Chondrocyte (in vitro differentiated cells): ENCODE measurements at places on chromosomes 4 and X. TPM values are rescaled to one million over a fixed set of nuclear protein-coding genes. Genes with fewer than 3 reads are reported as not detected.

The SLC10A6 gene
- not detected in 3 replicates for total RNA-seq

The SPP1 gene
- total RNA-seq, result 13.5 to 16.0 TPM (median 15.7 TPM) in 3 replicates

The DOK7 gene
- 0.37 TPM in 1 of 3 replicates, not detected in the others for total RNA-seq

The PHEX gene
- total RNA-seq, result 0.97 to 1.2 TPM (median 1.1 TPM) in 3 replicates

The REELD1 gene
- total RNA-seq, result not detected in 3 replicates

The TRIM60 gene
- not detected in 3 replicates for total RNA-seq

The HS3ST1 gene
- not detected in 3 replicates for total RNA-seq

The MAOB gene
- total RNA-seq, result 0.36 to 3.2 TPM (median 2.9 TPM) in 3 replicates

The TLR7 gene
- not detected in 3 replicates for total RNA-seq

- no peaks in the 10 kb centered on the region for H3K27me3 ChIP-seq
- no peak for DNase-seq
- H3K4me1 ChIP-seq, result peaks cover 36% of the 10 kb centered on the region
- no peak overlapping the region for H3K4me3 ChIP-seq
- H3K27ac ChIP-seq, result peak overlapping the region; percentile 18
These were observed 194.7 kb downstream of the PTTG2 start for GRCh38 chr4:38154681-38155588.

DNA sequence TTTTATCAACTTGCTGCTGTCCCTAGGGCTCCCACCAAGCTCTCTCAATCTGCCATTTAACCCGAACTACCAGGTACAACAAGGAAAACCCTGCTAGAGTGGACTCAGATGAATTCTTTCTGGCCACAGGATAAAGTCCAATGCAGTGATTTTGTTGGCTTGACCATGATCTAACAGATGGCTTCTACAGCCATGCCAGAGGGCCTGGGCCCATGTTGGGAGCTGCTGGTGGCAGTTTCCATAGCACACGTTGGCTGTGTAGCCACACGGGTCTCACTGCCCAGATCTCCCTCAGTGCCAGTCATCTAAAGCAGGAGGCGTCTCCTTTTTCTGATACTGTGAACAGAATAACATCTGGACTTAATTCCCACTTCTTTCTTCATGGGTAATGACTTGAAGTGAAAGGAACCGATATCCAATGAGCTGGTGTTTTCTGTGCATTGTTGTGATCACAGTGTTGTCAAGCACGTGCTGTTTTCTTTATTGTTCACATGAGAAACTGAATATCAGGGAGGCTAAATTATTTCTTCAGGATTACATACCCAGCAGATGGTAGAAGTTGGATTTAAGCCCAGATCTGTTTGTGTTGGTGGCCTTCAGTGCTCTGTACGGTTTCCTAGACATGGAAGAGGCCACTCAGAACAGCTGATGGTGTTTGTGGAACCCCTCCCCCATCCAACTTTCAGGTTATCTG lies 85.2 kb upstream of the CLCN4 start:
- no peak overlapping the region for H3K4me3 ChIP-seq
- no peaks in the 10 kb centered on the region for H3K27me3 ChIP-seq
- H3K4me1 ChIP-seq, result no peaks in the 10 kb centered on the region
- no peak overlapping the region for H3K27ac ChIP-seq

- H3K27ac ChIP-seq, result no peak overlapping the region
- H3K4me3 ChIP-seq, result no peak overlapping the region
- DNase-seq, result no peak
These were observed 43.5 kb downstream of the MID1 start for GRCh38 chrX:10576777-10577447.

GRCh38 chr4:173449380-173449717 lies 50.4 kb upstream of the SCRG1 start:
- no peak for DNase-seq
- peaks cover 5% of the 10 kb centered on the region for H3K36me3 ChIP-seq
- peaks cover 10% of the 10 kb centered on the region for H3K4me1 ChIP-seq
- no peak overlapping the region for H3K4me3 ChIP-seq
- H3K27ac ChIP-seq, result no peak overlapping the region

- H3K36me3 ChIP-seq, result no peaks in the 10 kb centered on the region
- H3K27me3 ChIP-seq, result no peaks in the 10 kb centered on the region
- DNase-seq, result no peak
- H3K4me3 ChIP-seq, result no peak overlapping the region
- no peaks in the 10 kb centered on the region for H3K4me1 ChIP-seq
- H3K27ac ChIP-seq, result no peak overlapping the region
These were observed 49.5 kb downstream of the TMEM154 start for GRCh38 chr4:152630324-152630723.

GRCh38 chr4:112908511-112908910 lies 140.9 kb upstream of the ANK2 start:
- H3K4me3 ChIP-seq, result no peak overlapping the region
- peaks cover 17% of the 10 kb centered on the region for H3K4me1 ChIP-seq
- no peak for DNase-seq
- no peaks in the 10 kb centered on the region for H3K27me3 ChIP-seq
- peaks cover 3% of the 10 kb centered on the region for H3K36me3 ChIP-seq

- no peaks in the 10 kb centered on the region for H3K27me3 ChIP-seq
- DNase-seq, result no peak
- no peak overlapping the region for H3K4me3 ChIP-seq
These were observed 38.7 kb downstream of the CPEB2 start for GRCh38 chr4:15040916-15041463.

- H3K4me1 ChIP-seq, result peaks cover 39% of the 10 kb centered on the region
- no peaks in the 10 kb centered on the region for H3K27me3 ChIP-seq
- peak; percentile 72 for DNase-seq
- no peak overlapping the region for H3K27ac ChIP-seq
These were observed 16.2 kb downstream of the CTAG1B start for GRCh38 chrX:154602766-154603437.

GRCh38 chr4:12005471-12005870 lies 576.8 kb upstream of the HS3ST1 start:
- H3K36me3 ChIP-seq, result no peaks in the 10 kb centered on the region
- H3K27me3 ChIP-seq, result no peaks in the 10 kb centered on the region
- no peak overlapping the region for H3K4me3 ChIP-seq

GRCh38 chr4:174707051-174707676 lies 121.9 kb downstream of the GLRA3 start:
- no peak overlapping the region for H3K27ac ChIP-seq
- peaks cover 7% of the 10 kb centered on the region for H3K4me1 ChIP-seq
- no peaks in the 10 kb centered on the region for H3K36me3 ChIP-seq
- DNase-seq, result no peak

DNA sequence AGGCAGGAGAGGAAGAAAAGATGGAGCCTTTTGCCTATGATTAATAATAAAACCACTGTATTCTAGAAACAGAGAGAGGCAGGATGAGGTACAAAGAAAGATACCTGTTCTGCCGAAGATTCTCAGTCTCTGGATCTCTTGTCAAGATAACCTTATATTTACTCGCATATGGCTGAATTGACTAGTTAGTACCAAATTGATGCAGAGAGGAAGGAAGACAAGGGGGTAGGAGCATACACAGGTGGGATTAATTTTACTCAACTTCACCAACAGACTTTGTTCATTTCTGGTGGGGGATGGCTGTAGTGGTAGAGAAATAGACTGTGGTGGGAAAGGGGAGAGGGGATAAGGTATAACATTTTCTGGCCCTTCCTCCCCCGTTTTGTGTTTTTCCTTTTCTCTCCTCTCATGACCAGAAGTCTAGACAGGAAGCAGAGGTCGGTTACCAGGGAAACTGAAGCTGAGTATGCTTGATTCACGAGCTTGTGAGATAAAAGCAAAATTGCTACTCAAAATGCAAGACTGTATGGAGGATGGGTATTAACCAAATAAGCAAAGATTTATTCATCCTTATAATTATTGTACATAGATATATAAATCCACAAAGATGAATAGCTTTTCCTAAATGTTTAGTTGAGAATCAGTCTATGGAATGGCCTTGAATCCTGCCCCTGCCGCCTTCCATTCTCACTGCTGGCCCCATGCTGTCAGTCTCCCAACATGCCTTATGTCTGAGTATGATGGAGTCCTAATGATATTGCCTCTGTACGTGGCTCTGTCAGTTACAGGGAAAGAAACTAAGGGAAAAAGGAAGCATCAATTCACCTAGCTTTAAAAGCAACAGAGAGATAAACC lies 17.8 kb upstream of the PAGE2B start:
- DNase-seq, result no peak
- peaks cover 3% of the 10 kb centered on the region for H3K36me3 ChIP-seq
- H3K27me3 ChIP-seq, result no peaks in the 10 kb centered on the region
- H3K4me3 ChIP-seq, result peak overlapping the region; percentile 38
- H3K4me1 ChIP-seq, result peaks cover 16% of the 10 kb centered on the region
- peak overlapping the region; percentile 91 for H3K27ac ChIP-seq

DNA sequence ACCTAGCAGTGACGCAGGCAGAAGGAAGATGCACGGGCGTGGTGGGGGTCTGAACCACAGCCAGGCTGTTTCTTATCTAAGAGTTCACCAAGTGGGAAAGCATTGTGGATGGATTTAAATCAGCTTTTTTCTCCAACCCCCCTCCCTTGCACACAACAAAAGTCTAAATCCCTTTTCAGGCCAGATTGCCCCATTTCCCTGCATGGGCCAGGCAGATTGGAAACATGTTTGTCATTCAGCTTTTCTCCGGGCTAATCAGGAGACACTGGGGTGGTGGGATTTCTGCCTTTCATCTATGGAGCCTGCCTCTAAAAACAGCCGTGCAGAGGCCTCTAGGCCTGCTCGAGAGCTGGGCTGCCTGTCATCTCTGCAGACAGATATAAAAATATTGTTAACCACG lies 166.3 kb upstream of the LEF1 start:
- H3K4me3 ChIP-seq, result no peak overlapping the region
- H3K27ac ChIP-seq, result no peak overlapping the region
- no peaks in the 10 kb centered on the region for H3K36me3 ChIP-seq
- no peak for DNase-seq
- no peaks in the 10 kb centered on the region for H3K27me3 ChIP-seq
- H3K4me1 ChIP-seq, result peaks cover 8% of the 10 kb centered on the region

DNA sequence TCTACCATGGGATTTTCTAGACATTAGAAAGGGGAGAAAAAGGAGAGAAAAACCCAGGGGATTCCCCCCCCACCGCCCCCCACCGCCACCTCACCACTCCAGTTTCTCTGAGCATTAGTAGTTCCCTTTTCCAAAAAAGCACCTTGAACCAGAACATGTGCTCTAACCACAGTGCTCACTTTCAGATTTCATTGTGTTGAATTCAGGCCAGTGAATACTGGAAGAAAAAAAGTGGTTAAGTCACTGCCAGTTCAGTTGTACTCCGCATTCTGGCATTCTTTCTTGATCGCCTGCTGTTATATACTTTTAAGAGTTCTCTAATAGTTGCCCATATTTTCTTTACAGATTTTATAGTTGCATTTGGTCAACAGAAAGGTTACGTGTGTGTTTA lies 40.9 kb downstream of the JADE3 start:
- no peak for DNase-seq
- H3K4me1 ChIP-seq, result peaks cover 34% of the 10 kb centered on the region
- H3K4me3 ChIP-seq, result no peak overlapping the region

DNA sequence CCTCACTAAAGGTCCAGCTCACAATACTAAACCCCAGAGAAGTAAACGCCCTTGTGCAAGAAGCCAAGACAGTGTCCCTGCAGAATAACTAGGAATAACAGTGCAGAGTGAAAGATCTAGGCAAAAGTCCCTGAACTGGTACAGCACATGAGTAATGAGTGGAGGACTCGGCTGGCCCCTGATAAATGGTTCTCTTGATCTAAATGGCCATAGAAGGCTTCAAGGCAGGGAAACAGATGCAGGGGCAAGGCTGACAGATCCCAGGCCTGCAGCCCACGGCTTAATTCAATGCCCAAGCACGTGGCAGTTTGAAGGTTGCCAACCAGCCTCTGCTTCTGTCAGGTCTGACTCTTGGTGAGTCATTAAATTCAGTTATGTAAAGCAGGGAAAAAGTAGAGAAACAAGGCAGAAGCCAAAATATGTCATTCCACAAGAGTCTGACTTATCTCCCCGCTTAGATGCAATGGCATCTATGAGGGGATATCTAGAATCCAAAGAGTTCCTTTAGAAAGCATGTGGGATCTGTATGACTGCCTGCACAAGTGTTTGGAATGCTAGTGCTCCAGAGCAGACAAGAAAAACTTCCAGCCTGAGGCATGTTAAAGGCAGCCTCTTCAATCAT lies 121.3 kb downstream of the PRDM5 start:
- no peaks in the 10 kb centered on the region for H3K27me3 ChIP-seq
- H3K36me3 ChIP-seq, result peaks cover 31% of the 10 kb centered on the region
- peaks cover 8% of the 10 kb centered on the region for H3K4me1 ChIP-seq
- no peak for DNase-seq

- H3K36me3 ChIP-seq, result no peaks in the 10 kb centered on the region
- H3K27ac ChIP-seq, result no peak overlapping the region
- H3K4me1 ChIP-seq, result peaks cover 2% of the 10 kb centered on the region
- no peak for DNase-seq
- H3K27me3 ChIP-seq, result no peaks in the 10 kb centered on the region
These were observed 36.2 kb downstream of the CD40LG start for GRCh38 chrX:136684120-136684519.

DNA sequence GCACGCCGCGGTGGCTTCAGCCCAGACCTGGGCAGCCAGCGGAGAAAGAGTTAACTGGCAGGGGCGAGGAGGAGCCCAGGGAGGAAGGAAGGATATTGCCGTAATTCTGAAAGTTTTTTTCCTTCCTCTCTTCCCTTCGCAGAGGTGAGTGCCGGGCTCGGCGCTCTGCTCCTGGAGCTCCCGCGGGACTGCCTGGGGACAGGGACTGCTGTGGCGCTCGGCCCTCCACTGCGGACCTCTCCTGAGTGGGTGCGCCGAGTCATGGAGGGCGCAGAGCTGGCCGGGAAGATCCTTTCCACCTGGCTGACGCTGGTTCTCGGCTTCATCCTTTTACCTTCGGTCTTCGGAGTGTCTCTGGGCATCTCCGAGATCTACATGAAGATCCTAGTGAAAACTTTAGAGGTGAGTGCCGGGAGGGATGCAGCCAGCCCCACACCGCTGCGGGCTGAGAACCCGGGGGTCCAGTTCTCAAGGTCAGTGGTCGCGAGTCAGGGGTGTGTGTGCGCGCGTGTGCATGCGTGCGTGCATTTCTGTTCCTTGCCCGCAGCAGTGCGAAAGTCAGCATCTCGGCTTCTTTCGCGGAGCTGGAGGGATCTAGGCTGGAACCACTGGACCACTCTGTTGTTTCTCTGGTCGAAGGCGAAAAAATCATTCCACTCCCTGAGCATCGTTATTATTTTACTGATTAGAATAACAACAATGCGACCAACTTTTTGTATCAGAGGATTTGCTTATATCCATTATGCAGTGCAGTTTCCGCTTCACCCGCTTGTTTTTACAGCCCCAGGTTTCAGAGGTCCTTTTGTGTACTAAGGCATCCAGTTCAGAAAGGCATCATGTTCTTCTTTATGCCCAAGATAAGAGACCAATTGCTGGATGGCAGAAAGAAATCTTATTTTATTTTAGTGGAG lies 709 bp downstream of the GPAT3 start:
- peaks cover 38% of the 10 kb centered on the region for H3K27me3 ChIP-seq
- H3K4me1 ChIP-seq, result peaks cover 15% of the 10 kb centered on the region
- H3K27ac ChIP-seq, result no peak overlapping the region
- no peaks in the 10 kb centered on the region for H3K36me3 ChIP-seq

DNA sequence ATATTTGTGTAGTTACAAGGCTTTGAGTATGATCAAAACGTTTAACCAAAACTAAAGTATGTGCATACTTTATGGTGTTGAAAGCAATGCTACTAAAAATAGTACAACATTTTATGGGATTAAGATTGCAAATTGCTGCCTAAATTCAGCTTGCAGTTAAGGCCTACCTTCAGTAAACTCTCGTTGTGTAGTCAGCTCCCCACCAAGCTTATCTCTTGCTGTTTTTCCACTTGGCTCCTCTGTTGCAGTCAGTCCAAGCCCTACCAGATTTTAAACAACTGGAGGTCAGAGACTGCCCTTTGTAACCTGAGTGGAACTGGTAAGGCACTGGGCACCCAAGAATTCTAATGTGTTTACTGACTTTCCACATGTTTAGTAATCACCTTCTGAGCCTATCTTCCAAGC lies 25.7 kb downstream of the AFF1 start:
- no peaks in the 10 kb centered on the region for H3K27me3 ChIP-seq
- H3K4me1 ChIP-seq, result peaks cover 44% of the 10 kb centered on the region
- no peak for DNase-seq
- H3K4me3 ChIP-seq, result no peak overlapping the region
- H3K27ac ChIP-seq, result peak overlapping the region; percentile 63
